ENCODE measurements at places on chromosomes 5 and 9. TPM values are rescaled to one million over a fixed set of nuclear protein-coding genes. Genes with fewer than 3 reads are reported as not detected.

The FBP2 gene
- not detected for total RNA-seq

The PRRC1 gene
- 28.0 TPM for total RNA-seq

The NOXA1 gene
- 0.87 TPM for total RNA-seq

The DNM1 gene
- total RNA-seq = 0.44 TPM

The LHX2 gene
- not detected for total RNA-seq

The FBXO38 gene
- total RNA-seq = 55.2 TPM

The SLC45A2 gene
- total RNA-seq = under 0.01 TPM

- no peak for DNase-seq
Measured at GRCh38 chr5:82820188-82820587, 257.0 kb downstream of the TMEM167A start.

DNA sequence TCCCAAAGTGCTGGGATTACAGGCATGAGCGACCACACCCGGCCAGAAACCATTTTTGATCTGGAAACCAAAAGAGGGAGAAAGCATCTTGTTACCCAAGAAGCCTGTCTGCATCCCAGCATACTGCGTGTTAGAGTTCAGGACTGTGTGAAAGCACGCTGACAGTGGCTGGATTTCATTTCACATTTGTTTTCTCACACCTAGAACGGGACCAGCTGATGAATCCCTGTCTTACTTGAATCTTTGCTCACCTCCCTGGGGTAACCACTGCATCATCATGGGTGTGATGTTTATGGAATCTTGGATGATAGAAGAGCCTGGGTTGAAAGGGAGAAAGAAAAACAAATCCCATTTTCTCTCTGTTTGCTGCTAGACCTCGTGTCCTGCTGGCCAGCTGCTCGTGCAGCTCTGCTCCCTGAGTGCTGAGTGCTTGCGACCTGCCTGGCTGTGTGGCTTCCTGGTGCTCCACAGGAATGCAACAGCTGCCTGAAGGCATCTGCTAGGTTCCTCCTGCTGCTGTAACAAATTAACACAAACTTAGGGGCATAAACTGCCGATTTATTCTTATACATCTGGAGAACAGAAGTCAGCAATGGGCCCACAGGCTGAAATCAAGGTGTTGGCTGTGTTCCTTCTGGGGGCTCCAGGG, 378.3 kb upstream of the DAP start:
- DNase-seq = no peak

DNA sequence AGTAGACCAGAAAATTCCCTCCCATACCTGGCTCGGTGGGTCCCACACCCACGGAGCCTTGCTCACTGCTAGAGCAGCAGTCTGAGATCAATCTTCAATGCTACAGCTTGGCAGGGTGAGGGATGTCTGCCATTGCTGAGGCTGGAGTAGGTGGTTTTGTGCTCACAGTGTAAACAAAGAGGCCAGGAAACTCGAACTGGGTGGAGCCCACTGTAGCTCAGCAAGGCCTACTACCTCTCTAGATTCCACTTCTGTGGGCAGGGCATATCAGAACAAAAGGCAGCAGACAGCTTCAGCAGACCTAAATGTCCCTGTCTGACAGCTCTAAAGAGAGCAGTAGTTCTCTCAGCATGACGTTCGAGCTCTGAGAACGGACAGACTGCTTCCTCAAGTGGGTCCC, 5.6 kb upstream of the GZMA start:
- no peak for DNase-seq

GRCh38 chr5:67770431-67771025, 445.0 kb upstream of the PIK3R1 start:
- DNase-seq = no peak

DNA sequence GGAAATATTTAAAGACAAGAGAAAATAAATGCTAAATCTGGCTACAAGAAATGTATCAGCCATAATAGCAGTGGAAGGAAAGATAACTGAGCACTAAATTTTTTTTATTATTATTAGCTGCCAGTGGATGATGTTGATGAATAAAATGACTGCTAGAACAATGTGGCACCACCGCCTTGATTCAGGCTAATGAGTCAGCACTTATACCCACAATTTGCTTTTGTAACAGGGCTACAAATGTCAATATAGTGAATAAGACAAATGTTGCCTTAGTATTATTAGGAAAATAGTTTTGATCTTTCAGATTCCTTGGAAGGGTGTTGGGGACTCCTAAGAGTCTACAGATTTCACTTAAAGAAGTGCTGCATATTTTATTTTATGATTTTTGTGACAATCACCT, 555.2 kb upstream of the GRAMD2B start:
- DNase-seq = no peak

- DNase-seq = peak; percentile 99
Measured at GRCh38 chr9:105299190-105299854, 54.9 kb downstream of the SLC44A1 start.

- DNase-seq = no peak
Measured at GRCh38 chr5:137627293-137627692, 108.6 kb downstream of the KLHL3 start.

DNA sequence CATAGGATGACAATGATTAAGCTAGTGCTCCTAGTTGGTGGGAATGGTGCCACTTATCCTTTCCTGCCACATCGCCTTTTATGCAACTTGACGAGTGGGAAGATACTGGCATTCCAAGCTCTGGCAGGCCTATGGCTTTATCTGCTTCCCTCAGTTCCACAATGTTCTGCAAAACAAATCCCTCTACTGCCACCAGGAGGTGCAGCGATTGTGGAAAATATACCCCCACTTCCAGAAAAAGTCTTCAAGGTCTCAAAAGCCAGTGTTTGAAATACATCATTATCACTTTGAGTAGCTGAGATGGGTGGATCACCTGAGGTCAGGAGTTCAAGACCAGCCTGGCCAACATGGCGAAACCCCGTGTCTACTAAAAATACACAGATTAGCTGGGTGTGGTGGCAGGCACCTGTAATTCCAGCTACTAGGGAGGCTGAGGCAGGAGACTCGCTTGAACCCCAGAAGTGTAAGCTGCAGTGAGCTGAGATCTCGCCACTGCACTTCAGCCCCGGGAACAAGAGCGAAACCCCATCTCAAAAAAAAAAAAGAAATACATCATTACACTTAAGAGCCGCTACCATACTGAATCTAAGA, 3.4 kb downstream of the CLINT1 start:
- peak; percentile 76 for DNase-seq

GRCh38 chr5:139660923-139661814, 13.0 kb downstream of the CXXC5 start:
- peak; percentile 89 for DNase-seq

DNA sequence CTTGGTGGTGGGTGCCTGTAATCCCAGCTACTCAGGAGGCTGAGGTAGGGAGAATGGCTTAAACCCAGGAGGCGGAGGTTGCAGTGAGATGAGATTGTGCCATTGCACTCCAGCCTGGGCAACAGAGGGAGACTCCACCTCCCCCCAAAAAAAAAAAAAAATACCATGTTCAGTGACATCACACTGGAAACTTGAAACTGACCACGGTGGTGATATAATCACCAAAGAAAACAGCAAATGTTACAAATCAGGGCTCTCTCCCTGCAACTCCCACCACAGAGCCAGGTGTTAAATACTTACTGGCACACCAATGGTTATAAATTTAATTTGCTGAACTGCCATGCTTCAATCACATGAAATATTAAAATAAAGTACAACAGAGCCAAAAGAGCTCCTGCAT, 81.4 kb downstream of the ZNF608 start:
- DNase-seq = no peak

DNA sequence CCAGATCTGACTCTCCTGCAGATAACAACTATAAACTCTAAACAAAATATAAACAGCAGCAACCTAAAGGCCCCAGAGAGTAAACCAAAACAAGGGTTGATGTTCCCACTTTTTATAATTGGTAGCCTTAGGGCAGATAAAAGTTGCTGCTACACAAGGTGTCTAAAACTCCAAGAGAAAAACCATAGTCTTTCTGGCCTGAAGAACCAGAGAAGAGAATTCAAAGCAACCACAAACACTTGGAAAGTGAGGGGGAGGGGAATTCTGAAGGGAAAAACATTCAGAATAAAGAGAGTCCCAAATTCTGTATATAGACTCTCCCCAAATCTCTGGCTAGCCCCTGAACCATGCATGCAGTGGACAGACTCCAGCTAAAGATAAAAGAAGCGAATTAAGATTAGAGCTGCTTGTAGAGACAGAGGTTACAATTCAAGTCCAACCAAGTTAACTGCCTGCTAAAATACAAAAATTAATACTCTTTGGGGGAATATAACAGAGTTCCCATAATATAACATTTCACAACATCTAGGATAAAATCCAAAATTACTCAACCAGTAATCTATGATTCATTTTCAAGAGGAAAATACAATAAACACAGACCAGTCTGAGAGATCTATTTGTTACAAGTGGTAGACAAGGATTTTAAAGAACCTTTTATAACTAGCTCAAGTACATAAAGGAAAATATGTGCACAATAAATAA, 37.5 kb upstream of the RGMB start:
- no peak for DNase-seq

GRCh38 chr9:128486201-128486600, 18.3 kb upstream of the GLE1 start:
- no peak for DNase-seq

- DNase-seq = no peak
Measured at GRCh38 chr5:1276930-1277329, 17.9 kb downstream of the TERT start.

GRCh38 chr5:6719896-6720560, 6.8 kb downstream of the TENT4A start:
- DNase-seq = no peak

DNA sequence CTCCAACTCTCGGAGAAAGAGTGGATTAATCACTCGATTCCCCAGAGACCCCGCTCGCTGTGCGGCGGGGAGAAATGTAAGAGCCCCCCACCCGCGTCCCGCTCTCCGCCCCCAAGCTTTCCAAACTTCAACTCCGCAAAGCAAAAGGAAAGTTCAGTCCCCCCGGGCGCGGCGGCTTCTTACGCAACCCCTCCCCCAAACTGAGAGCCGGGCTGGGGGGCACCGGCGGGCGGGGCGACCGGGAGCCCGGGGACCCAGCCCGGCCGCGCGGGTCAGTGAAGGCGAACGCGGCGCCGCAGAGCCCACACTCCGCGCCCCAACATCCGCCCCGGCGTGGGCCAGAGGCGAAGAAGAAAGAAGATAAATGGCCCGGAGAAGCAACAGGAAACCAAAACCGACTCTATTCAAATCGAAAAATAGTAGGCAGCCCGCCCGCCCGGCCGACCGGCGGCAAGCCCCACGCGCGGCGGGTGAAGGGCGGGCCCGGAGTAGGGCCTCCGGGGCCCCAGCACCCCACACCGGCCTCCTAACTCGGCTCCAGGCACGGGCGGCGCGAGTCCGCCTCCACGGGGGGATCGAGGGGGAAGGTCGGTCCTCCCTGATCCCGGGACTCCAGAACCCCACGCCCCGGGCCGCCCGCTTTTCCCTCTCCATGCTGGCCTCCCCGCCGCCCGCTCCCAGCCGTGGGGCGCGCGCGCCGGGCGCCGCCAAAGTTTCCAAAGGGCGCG, 720 bp downstream of the NOTCH1 start:
- DNase-seq = no peak

GRCh38 chr9:102106439-102106838, 368.0 kb upstream of the GRIN3A start:
- DNase-seq = no peak

GRCh38 chr5:92969781-92970237, 611.2 kb downstream of the NR2F1-AS1 start:
- DNase-seq = no peak

DNA sequence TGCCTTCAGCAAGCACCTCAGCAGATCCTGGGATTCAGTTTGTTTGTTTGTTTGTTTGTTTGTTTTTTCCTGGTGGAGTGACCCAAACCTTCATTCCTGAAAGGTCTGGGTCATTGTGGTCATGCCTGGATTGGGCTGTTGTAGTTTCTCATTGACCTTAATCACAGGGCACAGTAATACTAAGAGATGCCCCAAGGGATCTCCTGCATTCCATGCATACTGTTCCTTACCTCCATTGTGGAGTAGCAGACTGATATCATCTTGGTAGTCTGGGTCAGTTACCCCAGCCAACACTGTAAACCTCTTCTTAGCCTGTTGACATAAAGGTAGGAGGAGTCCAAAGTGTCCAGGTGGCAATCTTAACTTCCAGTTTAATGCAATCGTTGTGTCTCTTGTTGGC, 1466.7 kb upstream of the CDH9 start:
- DNase-seq = no peak

GRCh38 chr9:90702441-90702955, 59.9 kb upstream of the DIRAS2 start:
- no peak for DNase-seq

- DNase-seq = no peak
Measured at GRCh38 chr9:5764130-5764868, 68.6 kb downstream of the ERMP1 start.

DNA sequence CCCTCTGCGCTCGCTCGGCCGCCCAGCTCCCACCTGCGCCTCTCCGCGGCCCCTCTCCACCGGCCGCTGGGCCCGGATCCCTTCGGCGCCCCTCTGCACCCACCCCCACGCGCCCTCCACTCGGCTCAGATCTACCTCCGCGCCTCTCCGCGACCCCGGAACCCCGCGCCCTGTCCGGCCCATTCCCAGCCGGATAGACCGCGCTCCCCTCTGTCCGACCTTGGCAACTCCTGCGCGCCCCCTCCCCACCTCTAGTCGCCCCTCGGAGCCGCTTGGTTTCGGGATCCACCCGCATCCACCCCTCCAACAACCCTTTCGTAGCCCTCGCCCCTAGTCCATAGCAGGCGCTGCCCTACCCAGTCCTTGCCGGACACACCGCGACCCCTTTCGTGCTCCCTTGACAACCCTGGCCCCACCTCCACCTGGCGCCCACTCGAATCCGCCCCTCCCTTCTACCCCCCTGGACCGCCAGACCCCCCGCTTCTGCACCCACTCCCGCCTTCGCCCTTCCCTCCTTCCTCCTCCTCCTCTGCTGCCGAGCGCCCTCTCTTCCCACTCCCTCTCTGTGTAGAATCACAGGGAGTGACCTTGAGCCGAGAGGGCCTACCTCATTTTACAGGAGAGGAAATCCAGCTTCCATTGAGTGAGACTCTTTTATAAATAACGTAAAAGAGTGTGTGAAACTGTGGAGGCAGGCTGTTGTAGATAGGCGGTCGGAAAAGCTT, 525 bp upstream of the AK3 start:
- peak; percentile 9 for DNase-seq

- no peak for DNase-seq
Measured at GRCh38 chr9:6549106-6549800, 96.3 kb downstream of the GLDC start.

DNA sequence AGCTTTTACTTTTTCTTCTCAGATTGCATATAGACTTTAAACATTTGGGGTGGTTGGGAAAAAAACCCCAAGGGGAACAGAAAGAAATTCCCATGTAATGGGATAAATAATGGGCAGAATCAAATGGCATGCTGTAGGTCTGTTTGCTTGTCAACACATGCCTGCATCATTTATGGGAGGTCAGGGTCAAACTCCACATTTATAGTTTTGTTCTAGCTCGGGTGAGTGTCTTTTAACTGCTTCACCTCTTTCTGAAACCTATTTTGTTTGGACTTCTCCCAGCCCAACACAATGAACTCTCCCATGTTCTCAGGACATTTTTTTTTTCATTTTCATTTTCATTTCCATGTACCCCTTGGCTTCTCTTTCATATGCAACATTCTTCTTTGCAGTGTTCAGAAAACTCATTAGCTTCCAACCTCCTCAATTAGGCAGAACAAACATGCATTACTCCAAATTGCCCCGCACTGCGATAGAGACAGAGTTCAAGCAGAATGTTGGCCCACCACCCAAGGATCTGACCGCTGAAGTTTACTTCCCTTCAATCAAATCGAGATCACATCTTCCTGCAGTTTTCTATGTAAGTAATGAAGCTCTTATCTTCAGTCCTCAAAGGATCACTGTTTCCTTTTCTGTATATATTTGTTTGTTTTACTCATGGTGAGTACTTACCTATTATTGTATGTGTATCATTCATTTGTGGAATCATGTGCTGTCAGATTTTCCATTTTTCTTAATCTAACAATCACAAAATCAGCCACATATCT, 354.6 kb downstream of the ZSWIM6 start:
- DNase-seq = no peak

Measured in lung microvascular endothelial cell (primary cell).